ENCODE measurements at places on chromosomes 6 and 20.

DNA sequence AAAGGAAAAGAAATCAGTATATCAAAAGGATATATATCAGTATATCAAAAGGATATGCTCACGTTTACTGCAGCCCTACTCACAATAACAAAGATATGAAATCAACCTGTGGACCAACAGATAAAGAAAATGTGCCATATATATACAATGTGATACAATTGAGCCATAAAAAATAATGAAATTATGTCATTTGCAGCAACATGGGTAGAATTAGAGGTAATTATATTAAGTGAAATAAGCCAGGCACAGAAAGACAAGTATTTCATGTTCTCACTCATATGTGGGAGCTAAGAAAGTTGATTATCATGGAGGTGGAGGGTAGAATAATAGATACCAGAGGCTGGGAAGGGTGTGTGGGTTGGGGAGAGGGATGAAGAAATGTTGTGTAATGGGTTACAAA lies 102.9 kb upstream of the MARCKS start:
- DNase-seq: no peak

DNA sequence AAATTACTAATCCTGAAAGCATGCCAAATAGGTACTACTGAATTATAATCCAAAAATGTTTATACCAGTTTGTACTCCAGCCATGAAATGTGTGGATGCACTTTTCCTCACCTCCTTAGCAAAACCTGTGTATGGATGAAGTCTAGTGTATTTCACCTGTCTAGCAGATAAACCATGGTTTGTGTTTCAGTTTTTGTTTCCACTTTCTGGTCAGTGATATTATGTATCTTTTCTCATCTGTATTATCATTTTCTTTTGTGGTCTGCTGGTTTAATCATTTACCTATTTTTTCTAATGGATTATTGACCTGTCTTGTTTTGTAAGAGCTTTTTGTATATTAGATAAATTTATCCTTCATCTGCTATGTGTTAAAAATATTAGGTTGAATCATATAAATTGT lies 41.0 kb upstream of the TMEM217 start:
- DNase-seq: no peak

- no peak for DNase-seq
These were observed 5.6 kb upstream of the PHACTR3 start for GRCh38 chr20:59598625-59599310.

GRCh38 chr6:31474871-31475286 lies 23.1 kb upstream of the MICB start:
- DNase-seq: no peak

GRCh38 chr6:88535306-88535705 lies 369.2 kb upstream of the CNR1 start:
- DNase-seq: no peak

- no peak for DNase-seq
These were observed 942 bp downstream of the ACAT2 start for GRCh38 chr6:159762681-159763293.

DNA sequence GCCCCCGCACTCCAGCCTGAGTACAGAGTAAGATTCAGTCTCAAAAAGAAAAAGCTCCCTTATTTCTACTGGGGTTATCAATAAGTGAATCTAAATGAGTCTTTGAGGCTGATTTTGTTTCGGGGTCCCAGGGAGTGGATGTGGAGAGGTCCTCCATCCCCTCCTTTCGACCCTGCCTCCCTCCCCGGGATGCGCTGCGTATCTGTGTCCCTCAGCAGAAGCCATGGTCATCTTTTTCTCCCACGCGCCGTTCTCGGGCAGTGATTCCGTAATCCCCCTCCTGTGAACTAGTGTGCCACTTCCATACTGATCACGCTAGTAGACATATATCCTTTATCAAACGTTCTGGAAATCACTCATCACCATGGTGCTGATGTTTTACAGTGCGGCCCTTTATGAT lies 152.9 kb downstream of the CDH4 start:
- no peak for DNase-seq

DNA sequence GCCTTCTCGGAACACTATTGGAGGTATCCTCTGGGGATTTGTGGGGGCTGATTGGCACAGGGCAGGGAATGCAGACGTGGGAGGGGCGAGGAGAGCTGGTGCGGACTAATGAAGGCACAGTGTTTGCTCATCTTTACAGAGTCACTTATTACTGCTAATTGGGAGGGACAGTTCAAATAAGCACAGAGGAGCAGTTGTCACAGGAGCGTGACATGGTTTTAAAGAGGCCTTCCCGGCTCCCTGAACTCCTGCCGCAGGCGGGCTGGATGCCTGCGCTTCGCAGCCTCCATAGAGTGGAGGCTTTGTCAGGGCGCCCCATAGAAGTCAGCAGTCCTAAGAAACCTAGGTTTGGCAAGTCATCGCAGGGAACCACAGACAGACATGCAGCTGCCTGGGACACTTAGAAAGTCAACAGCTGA lies 149.6 kb downstream of the LINC00237 start:
- no peak for DNase-seq

DNA sequence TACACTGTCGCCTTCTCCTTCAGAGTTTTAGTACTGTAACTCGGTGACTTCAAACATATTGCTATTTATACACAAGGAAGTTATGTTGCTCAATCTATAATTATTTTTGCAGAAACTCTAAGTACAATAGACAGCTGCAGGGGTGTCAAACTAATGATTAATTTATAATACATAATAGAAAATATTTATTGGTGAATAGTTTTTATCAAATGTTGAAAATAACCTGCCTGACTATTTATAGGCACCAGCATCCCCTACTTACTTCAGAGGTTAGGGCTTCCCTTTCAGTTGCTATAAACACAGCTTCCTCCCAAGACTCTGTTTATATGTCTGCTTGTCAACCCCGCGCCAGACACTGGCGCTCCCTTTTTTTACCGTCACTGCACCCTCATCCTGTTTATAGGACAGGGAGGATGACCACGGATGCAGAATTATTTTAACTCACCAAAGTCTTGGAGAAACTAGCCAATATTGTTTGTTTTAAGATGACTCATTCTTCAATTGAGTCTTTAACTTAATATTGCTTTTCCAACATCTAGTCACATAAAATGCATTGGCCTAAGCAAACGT lies 225.0 kb downstream of the ALDH8A1 start:
- no peak for DNase-seq

- no peak for DNase-seq
These were observed 21.9 kb downstream of the EFCAB8 start for GRCh38 chr20:32880635-32881034.

GRCh38 chr20:45283551-45284057 lies 23.0 kb upstream of the RBPJL start:
- DNase-seq: no peak

DNA sequence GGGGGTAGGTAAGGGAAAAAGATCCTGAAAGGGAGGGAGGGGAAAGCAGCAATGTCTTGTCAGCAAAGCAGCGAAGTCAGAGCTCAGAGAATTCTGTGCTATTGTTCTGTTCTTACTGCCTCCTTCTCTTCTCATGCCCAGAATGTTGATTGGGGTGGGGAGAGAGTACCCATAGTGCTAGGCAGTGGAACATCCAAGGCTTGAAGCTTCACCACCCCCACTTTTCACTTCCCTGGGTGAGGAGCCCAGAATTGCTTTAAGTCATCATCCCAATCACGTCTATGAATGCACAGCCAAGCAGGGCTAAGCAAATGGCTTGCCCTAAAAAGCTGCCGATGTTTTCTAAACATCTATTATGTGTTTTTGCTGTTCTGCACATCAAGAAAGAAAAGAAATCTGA lies 16.5 kb downstream of the REPS1 start:
- DNase-seq: no peak

DNA sequence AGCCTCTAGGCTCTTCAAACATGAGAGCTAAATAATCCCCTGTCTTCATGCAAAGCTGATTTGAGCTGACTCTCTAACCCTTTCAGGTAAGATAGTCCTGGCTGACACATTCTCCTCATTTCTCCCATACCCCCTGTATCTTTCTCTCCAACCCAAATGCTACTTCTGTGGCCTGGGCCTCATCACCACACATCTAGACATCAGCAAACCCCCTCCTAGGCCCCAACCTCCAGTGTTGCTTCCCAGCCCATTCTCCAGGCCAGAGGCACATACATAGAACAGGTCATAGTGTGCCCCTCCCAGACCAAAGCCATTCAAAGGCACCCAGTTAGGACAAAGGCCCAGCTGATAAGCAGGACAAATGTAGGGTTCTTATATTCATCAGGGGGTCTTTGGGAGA lies 84.9 kb downstream of the ANKRD60 start:
- no peak for DNase-seq
